ENCODE measurements at places on chromosomes 16 and 17.

DNA sequence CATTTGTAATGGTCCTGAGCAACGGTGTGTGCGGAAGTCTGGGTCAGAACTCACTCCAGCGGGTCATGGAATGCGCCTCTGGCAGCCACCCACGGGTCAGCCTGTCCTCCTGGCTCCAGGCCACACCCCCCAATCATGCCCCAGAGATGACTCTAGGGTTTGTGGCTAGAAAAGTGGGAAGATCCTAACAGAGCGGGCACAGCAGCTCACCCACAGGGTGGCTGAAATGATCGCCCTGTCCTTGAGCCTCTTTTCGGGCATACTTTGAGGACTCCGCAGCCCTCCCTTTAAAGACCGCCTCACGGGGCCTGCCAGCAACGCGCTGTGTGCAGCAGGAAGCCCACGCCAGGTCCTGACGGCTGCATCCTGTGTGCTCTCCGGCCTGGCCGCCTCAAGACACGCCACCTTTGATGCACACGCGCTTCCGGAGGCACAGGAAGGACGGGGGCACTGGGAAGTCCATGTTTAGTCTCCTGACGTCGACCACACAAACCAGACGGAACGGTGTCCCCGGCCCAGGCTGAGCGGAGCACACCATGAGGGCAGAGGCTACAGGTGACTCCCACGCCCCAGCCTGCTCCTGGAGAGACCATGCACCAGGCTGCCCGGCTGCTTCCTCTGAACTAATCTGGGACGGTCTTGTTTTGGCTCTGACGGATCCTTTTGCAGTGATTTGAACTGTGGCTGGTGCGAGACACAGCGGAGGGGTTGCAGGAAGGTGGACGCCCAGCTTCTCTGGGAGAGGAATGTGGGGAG lies 92.9 kb downstream of the TBC1D16 start:
- no peak for DNase-seq

DNA sequence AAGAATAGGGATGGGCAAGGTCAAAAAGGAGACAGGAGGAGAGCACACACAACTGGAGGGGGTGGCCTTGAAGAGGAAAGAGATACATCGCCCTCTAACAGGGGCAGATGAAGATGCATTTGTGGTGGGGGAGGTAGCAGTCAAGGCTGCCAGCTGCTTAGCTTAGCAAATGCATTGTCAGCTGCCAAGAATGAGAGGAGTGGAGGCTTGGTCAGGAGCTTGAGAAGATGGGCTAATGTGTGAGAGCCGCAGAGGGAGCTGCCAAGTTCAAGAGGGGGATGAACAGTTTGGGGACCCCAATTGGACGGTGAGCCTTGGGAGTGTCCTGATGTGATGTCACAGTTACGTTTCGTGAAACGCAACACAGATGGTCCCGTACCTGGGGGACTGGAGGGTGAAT lies 28.9 kb upstream of the GNA13 start:
- DNase-seq = no peak

- DNase-seq = no peak
Measured at GRCh38 chr16:67664871-67665270, 1.7 kb downstream of the ENKD1 start.

DNA sequence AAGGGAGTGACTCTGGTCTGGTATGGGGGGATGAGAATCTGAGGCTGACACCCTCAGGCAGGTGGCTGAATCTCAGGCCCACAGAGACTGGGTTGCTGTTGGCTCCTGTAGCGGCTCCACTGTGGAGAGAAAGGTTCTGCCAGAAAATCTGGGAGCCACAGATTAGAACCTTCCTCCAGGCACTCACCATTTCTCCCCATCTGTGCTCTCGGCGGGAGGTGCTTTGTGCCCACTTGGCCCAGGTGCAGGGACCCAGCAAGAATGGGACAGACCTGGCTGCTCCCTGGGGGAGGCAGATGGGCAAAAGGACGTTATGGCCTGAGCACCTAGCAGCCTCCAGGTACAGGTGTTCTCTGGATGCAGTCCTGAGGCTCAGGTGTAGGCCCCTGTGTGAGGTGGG lies 20.1 kb downstream of the RAB11FIP3 start:
- no peak for DNase-seq

DNA sequence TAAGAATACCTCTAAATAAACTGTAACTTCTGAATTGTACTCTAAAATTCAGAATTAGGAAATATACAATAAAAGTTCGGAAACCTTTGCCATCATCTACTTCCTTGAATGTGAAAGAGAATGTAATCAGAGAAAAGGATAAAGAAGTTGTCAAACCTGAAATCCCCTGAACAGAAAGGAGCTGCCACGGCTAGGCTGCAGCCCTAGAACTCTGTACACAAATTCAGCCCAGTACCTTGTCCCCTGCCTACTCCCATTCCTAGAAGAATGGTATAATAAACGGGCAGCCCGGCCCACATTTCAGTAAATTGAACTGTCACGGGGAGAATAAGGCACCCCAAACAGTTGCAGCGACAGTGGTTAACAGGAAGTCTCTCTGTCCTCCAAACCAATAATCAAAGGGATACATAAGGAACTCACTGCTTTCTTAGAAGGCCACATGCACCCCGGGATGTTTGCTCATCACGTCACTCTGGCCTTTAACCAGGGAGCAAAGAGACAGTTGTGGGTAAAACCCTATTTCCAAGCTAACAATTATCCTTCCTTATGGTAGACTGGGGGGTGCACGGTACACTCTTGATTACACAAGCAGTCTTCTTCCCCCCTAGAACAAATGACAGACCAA lies 24.3 kb upstream of the RFFL start:
- no peak for DNase-seq

GRCh38 chr16:50372611-50373344 lies 4.0 kb upstream of the BRD7 start:
- no peak for DNase-seq

DNA sequence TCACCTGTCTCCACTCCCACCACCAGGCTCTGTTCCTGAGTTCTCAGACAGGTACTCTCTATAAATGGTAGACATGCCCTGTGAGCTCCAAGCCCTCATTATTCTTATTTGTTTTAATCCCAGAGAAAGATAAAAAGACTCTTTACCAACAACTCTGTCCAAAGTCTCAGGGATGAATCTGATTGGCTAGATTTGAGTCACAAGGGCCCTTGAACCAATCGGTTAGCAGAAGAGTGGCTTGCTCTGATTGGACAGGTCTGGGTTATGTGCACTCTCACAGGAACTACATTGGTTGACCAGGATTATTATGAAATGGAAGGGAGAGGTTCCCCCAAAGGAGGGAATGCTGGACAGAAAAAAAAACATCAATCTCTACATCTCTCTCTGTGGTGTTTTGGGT lies 7.5 kb downstream of the COTL1 start:
- no peak for DNase-seq

DNA sequence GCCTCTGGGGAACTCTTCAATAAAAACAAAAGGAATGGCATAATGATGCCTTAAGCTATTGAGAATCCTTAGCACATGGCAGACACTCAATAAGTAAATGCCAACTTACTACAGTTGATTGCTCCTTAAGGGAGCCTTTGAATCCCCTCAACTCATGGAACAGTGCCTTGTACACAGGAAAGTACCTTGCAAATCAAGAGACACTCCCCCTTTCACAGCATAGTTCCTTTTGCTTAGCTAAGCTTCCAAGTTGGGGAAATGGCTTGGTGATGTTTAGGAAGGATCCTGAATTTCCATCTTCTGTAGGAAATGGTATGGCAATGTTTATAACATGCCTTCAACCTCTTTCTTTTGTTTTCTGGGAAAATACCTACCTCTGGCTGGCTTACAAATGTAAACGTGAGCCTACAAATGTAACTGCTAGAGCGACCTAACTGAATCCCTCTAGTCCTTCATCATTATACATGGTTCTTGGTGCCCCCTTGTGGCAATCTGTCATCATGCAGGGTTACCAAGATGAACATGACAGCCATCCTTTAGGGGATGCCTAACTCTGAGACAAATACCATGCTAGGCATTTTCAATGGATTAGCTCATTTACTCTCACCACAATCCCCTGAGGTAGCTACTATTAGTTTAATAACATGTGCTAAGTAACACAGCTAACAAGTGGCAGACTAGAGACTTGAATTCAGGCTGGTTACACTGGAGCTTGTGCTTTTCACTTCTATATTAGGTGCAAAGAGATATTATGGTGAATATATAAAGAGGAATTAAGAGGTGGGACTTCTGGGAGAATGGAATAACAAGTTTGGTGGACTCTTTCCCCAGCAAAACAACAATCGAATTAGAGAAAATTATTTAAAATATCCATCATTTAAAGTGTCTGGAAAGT lies 65.0 kb downstream of the MMD start:
- DNase-seq = peak; percentile 50

GRCh38 chr17:1709403-1709951 lies 700 bp downstream of the TLCD2 start:
- DNase-seq = no peak

DNA sequence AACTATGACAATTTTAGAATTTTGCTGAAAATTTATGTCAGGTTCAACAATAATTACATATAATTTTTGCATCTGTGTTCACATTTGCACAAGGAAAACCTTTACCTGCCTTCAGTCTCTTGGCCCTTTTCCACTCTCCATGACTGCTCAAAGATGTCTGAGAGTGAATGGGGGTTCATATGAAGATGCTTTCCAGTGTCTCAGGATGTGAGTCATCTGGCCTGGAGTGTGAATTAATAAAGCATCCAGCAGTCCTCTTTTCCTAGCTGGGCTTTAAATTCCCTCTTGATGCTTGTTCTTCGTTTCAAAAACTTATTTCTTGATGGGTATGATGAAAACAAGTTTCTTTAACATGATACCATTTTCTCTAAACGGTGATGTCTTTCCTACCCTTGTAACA lies 99.9 kb downstream of the CDK5R1 start:
- DNase-seq = no peak

DNA sequence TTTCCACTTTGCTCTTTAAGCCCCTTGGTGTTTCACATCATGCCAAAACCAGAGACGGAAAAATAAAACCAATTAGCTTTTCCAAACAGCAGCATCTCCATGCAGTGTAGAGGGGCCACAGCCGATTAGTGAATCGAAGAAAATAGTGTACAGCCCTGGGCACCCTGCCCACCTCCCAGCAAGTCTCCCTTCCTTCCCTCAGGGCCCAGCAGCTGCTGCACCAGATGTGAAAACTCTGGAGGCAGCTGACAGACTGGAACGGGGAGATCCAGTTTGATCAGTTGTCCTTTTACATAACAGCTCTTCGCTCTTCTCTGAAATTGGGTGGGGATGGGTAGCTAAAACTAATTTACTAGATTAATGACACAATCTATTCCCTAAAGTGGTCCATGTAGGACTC lies 19.3 kb downstream of the TMEM11 start:
- no peak for DNase-seq

DNA sequence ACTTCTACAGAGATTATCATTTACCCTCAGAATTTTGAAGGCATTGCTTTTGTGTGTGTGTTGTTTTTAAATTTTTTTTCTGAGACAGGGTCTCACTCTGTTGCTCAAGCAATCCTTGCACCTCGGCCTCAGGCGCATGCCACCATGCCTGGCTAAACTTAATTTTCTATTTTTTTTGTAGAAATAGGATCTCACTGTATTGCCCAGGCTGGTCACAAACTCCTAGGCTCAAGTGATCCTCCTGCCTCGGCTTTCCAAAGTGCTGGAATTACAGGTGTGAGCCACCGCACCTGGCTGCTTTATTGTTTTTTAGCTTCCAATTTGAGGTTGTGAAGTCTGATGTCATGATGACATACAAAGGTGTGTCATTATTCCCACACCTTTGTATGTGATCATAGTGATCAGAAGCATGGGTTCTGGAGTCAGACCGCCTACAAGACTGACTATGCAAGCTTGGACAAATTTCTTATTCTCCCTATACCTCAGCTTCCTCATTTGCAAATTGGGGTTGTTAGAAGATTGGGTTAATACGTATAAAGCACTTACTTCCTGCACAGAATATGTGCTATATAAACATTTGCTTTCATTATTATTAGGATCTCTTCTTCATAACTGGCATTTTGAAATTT lies 5.8 kb downstream of the SEPHS2 start:
- no peak for DNase-seq

GRCh38 chr17:326010-326621 lies 26.5 kb downstream of the RPH3AL start:
- no peak for DNase-seq

DNA sequence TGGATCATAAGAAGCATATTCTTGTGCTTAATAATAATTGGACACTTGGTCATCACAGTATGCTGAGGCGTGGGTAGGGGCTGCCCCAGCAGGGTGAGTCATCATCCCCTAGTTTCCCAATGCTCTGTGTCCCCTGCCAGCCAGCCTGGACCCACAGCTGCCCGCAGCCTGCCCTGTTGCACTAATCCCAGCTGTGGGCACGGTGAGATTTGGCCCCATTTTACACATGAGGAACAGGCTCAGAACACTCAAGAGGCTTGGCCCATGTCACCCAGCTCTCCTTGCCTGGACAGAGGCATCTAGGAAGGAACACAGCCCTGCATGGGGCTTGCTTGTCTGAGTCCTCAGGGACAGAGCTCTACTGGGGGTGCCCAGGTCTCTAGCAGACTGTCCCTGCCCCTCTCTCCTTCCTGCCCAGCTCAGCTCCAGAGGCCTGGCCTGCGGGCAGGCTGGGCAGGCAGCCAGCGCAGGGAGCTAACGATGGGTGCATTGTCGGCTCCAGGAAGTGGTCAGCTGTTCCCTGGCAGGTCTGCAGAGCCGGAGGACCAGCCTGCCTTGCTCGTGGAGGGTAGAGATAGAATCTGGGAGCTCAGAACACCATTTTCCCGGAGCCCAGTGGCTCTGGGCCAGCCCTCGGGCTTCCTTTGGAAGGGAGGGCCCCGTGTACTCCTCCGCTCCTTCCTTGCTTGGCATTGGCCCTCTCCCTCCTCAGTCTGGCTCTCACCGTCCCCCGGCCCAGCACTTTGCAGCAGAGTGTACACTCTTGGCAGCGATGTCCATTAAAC lies 189.4 kb downstream of the RAB11FIP4 start:
- DNase-seq = no peak

DNA sequence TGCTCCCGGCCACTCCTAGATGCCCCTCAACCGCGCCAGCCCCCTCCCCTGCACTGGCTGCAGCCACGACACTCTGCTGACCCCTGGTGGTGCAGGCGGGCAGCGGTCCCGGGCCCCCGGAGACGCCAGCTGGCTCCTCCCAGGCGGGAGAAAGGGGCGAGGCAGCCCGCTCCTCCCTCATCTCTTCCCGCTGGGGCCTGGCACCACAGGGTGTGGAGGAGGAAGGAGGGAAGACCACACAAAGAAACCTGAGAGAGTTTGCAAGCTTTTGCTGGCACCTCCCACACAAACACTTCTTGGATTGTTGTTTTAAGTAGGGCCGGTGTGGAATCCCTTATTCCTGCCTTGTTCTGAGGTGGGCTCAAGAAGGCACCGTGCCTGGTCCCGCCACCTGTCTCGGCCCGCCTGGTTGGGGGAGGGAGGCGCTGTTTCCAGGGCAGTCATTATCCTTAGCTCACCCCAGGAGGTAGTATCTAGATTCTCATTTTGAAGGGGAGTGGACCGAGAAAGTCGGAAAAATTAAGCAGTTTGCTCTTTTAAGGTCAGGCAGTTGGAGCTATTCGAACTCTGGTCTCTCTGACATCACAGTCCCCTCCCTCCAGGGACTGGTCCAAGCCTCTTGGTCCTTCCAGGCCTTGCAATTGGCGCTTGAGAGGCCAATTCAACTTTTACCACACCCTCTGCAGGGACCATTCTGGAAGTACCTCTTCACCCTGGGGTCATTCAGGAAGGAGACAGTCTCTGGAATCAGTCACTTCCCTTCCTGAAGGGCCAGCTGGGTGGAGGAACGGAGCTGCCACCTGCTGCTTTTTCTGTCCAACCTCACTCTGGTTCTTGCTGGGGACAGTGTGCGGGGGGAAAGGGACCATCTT lies 959 bp upstream of the ANKRD13B start:
- peak; percentile 72 for DNase-seq

Data from effector CD4-positive, alpha-beta T cell (primary cell).